ENCODE measurements at places on chromosomes 7 and 10.

- no peak for DNase-seq
Observed at GRCh38 chr10:101879456-101880231, 36.0 kb upstream of the KCNIP2 start.

- no peak for DNase-seq
Observed at GRCh38 chr10:127125331-127125730, 71.1 kb downstream of the INSYN2A start.

DNA sequence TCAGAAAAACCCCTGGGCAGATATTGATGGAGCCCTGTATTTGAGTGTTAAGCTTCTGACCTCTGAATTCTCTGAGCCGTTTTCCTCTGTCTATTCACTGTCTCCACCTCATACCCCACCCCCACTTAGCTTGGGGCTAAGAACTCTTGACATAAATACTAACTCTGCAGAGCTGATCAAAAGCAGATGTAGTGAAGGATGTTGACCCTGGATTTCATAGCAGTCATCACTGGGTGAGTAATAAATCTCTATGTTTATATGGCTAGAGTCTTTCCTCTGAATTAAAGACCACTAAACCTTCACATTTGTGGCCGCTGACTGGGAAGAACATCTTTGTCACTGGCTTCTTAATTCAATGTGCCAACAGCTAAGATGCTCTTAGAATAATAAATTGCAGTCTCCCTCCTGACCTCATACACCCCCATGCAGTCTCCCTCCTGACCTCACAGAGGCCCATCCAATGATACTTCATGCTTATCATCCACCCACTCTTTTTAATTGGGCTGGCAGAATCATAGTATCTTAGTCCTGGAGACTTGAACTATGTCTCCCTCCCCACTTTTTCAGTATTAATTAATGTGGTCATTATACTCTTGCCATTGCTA, 78.0 kb upstream of the MACROH2A2 start:
- DNase-seq: no peak

GRCh38 chr10:93445978-93446720, 36.0 kb downstream of the MYOF start:
- no peak for DNase-seq

DNA sequence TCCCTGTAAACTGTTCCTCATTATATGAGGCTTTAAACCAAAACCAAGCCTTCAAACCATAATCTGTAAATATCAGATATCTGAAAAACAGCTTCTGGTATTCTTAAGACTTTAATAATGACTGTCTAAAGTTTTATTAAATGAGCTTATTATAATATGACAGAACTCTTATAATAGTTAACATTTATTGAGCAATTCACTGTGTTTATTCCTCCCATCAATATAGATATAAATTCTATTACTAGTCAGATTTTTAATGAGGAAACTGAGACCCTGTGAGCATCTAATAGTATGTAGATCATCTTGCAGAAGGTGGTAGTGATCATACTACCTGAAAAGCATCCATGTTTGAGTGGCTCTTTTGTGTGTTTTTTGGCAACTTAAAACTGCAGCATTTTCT, 45.1 kb downstream of the KIF11 start:
- no peak for DNase-seq

GRCh38 chr7:150665896-150666295, 19.6 kb upstream of the GIMAP2 start:
- no peak for DNase-seq

DNA sequence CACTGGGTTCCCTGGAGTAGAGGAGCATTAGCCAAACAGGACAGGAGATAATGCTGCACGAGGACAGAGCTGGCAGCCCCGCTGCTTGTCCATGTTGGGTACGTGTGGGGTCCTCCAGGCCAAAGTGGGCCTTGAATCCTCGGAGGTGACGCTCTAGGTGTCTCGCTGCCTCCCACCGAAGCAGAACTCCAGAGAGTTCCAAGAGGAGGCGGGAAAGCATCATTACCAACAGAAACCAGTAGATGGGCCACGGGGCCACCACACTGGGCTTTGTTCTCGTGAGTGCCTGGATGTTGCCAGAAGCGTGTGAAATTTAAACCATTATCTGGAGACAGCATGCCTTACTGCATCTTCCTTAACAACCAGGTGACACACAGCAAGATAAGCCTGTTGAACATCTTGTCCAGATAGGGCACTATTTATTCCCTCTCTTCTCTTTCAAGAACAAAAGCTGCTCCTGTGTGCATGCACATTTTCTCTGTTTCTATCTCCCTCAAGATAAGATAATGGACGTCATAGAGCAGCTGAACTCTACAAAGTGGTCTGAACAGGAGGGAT, 56.8 kb downstream of the TNS3 start:
- DNase-seq: no peak

GRCh38 chr10:50615658-50616057, 8.1 kb downstream of the SGMS1 start:
- DNase-seq: no peak

GRCh38 chr10:72612203-72612826, 13.6 kb downstream of the MICU1 start:
- DNase-seq: no peak

GRCh38 chr7:91731976-91732375, 148.5 kb downstream of the MTERF1 start:
- no peak for DNase-seq

DNA sequence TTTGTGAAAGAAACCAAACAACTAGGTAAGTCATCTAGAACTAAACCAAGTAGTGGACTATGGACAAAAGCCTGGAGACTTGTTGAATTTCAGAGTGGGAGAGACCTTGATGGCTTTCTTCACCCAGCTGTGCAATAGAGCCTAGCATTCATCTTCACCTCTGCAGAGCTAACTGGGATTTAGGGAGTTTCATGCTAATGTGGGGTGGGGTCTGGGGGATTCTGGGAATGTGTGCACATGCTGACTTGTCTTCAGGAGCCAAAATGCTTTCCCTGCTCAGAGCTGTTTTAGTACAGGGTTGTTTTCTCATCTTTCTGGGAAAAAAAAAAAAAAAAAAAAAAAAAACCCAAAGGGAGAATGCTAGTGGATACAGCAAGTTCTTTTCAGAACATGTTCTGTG, 81.3 kb upstream of the ARHGAP21 start:
- DNase-seq: no peak

- DNase-seq: no peak
Observed at GRCh38 chr7:2686101-2686500, 1.9 kb upstream of the AMZ1 start.

Data from GM12864 (cell line).